Colonic mucosa (tissue), 4 donors: ENCODE measurements at places on chromosomes 13 and 19.
A peak's percentile ranks its signal among the peaks of the same experiment; 100 is the strongest.

GRCh38 chr13:108858676-108859075 lies 229.3 kb downstream of the MYO16 start:
- DNase-seq: no peak

DNA sequence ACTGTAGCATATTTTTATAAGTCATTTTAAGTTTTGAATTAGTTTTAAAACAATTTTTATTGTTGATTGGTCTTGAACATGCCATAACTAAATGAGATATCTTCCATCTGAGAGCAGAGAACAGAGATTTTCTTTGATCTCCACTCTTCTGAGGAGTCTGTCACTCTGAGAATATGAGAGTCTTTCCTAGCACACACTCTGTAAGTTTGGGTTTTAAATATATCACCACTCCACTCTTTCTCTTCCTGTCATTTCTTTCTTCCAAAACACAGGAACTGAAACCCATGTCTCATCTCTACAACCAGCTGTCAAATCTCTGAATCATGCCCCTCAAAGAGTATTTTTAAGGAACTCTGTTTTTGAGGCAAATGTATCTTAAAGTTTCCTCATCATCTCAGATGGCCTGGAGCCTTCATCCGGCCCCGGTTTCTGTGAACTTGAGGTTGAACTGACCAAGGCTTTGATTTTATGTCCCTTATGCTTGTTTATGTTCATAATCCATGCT lies 698.2 kb upstream of the SGCG start:
- no peak for DNase-seq

DNA sequence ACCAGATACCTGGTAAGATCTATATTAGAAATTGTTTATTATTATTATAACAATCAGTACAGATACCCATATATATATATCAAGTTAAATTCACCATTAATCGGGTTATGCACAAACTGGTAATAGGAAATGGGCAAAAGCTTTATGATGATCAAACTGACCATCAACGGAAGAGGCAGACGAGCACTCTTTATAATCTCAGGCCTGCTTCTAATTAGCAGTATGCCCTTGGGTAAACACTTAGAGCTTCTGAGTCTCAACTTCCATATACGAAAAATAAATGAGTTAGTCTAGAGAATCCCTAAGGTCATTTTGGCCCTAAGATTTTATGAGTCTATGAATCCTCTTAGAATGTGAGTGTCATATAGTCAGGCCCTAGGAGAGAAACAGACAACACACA lies 710.9 kb downstream of the PCDH9 start:
- DNase-seq: no peak

DNA sequence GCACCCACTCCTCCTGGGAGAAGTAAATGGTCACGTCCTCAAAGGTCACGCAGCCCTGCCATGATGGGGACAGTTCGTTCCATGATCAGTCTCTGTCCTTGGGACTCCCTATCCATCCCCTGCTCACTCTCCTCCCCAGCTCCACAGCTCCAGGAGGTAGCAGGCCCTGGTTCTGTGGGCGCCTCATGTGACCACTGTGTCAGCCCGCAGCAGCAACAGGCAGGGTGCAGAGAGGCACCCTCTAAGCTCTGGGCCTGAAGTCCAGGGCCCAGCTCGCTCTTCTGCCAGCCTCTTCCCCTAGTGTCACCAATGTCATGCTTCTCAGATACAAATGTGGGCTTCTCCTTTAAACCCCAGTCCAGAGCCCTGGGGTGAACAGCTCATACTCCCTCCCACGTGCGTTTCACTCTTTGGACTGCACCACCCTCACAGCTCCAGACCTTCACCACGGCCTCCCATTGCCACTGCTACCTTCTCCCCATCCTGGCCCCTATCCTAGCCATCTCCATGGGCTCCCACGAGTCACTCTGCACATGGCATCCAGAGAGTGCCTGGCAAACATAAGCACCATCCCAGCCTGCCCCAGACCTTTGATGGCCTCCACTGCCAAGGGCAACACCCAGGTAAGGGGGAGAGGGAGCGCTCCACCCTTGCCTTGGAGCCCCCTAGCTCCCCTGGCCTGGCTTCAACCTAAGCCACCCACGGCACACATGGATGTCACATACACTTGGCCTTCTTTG lies 2.9 kb downstream of the ZNF792 start:
- no peak for DNase-seq

GRCh38 chr19:6250024-6250615 lies 29.7 kb downstream of the MLLT1 start:
- DNase-seq: no peak

DNA sequence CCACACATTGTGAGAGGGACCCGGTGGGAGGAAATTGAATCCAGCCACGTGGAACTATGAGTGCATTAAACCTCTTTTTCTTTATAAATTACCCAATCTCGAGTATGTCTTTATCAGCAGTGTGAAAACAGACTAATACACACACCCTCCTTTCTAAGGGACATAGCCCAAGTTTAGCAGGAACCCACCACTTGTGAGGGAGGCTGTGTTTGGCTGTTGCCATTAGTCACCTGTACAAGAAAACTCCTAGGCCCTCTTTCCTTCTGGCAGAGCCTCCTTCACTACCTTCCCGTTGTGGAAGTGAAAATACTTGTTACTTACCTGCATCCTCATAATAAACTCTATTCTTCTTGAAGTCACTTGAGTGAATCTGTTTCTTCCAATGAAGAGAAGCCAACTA lies 76.3 kb upstream of the FARP1 start:
- DNase-seq: no peak

DNA sequence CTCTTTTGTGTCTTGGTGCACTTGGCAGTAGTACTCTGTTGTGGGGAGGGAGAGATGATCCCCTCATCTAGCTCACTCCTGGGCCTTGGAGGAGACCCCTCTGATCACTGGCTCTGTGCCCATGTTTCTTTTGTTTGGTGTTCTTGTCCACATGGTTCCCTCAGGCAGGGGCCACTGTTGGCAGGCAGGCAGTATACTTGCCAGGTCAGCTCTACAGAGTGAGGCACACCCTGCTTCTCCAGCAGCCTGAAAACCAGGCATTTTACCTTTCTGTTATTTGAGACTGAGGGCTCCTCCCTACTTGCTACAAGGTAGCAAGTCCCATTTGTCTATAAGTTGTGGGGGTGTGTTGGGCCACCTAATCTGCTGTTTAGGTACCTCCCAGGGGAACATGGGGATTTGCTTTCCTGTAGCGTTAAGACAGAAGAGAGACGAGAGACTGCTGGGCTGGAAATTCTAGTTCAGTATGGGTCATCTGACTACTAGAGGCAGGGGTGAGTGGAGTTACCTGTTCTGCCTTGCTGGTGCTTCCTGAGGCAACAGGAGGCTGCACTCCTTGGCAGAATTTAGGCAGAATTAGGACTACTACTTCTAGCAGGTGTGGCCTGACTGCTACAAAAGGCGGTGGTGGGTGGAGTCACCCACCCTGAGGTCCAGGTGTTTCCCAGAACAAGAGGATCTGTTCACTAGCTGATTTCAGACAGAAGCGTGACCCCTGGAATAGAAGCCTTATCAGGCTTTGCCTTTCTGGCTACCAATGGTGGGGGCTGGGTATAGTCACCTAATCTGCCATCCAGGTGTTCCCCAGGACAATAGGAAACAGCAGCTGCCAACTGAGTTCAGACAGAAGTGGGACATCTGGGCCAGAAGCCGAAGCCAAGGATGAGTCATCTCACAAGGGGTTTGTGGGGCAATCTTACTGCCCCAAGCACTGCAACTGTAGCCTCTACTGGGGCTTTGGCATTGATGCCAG lies 843.0 kb upstream of the ATXN8OS start:
- no peak for DNase-seq

GRCh38 chr13:104937881-104938280 lies 1597.6 kb downstream of the EFNB2 start:
- DNase-seq: no peak

GRCh38 chr13:37656247-37656940 lies 57.8 kb upstream of the POSTN start:
- DNase-seq: no peak

GRCh38 chr13:49641801-49642291 lies 13.5 kb downstream of the ARL11 start:
- peak; percentile 32 for DNase-seq

DNA sequence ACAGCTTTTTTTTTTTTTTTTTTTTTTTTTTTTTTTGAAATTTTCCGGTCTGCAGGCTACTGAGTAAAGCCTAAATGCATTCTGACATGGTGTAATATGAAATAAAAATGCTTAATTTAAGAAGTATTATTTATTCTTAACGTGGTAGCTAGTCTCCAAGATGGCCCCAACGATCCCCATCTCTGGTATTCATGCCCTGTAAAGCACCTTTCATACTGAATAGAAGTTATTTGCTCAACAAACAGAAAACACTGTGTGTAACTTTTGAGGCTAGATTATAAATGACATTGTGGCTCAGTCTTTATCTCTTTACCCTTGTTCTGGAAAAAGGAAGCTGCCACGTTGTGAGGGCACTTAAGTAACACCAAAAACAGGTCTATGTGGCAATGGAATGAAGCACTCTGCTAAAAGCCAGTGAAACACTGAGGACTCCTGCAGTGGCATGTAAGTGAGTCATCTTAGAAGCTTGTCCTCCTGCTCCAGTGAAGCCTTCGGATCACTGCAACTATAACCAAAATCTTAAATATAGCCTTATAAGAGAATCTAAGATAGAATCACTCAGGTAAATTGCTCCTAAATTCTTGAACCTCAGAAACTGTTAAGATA lies 128.7 kb downstream of the UGGT2 start:
- no peak for DNase-seq

DNA sequence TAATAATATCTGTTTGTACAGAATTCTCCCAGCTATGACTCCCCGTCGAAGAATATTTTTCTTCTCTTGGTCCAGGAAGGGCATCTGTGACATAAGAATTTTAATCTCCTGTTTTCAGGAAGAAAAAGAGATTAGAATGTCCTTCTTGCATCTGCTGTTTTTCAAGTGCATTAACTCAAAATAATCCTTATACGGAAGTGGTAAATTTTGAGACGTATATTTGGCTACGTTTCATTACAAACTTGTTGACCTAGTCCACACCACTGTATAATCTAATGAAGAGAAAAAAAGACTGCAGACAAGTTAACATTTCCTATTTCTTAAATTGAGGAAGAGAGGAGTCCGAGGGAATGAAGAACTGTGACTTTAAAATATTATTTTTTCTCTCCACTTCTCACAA lies 959.9 kb downstream of the DIAPH3 start:
- DNase-seq: no peak

GRCh38 chr19:7903244-7904073 lies at the start of gene MAP2K7:
Gene MAP2K7, plus strand, starts transcription at chr19:7903877. Its CDS starts 68 bp downstream, at chr19:7903945.
- peak; percentile 100 for DNase-seq

- no peak for DNase-seq
These were observed 198.7 kb downstream of the KCTD12 start for GRCh38 chr13:76687467-76687866.

- DNase-seq: no peak
These were observed 10.9 kb downstream of the SLC46A3 start for GRCh38 chr13:28707629-28708427.

DNA sequence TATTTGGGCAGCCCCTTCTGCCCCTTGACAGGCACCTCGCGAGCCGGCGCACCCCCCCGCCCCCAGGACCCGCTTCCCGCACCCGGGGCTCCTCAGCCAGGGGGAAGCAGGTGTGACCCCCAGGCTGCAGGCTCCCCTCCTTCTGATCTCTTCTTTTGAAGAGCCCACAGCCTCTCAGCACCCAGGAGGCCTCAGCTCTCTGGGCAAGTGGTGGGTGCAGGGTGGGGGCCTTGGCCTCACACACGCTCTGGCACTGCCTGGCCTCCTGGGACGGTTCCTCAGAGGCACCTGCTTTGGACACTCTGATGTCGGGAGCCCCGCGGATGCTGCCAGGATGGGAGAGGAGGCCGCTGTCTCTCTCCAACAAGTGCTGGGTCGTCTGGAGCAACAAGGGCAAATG lies 1.5 kb upstream of the C13orf46 start:
- DNase-seq: no peak

- DNase-seq: no peak
These were observed 17.0 kb downstream of the EPS8L1 start for GRCh38 chr19:55092423-55093318.

GRCh38 chr19:48724796-48725753 lies 5.5 kb upstream of the MAMSTR start:
- peak; percentile 66 for DNase-seq

GRCh38 chr19:18264137-18264854 lies 10.0 kb downstream of the IQCN start:
- DNase-seq: no peak

GRCh38 chr13:112900691-112901091 lies 68.3 kb upstream of the MCF2L start:
- no peak for DNase-seq

DNA sequence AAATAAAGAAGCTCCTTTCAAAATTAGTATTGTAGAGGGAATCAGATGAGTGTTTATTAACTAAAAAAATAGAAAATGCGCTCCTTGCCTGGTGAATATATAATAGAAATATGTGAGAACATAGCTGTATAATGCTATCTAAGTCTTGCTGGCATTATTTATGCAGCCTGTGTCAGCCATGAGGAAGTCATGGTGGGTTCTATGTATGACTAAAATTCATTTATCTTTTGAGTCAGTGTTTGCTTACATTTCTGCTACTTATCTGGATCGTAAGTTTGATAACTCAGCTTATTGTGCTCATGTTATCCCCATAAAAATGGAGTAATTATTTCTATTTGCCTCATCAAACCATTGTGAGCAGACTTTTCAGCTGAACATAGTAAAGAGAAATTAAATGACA lies 449.3 kb downstream of the OXGR1 start:
- DNase-seq: no peak

DNA sequence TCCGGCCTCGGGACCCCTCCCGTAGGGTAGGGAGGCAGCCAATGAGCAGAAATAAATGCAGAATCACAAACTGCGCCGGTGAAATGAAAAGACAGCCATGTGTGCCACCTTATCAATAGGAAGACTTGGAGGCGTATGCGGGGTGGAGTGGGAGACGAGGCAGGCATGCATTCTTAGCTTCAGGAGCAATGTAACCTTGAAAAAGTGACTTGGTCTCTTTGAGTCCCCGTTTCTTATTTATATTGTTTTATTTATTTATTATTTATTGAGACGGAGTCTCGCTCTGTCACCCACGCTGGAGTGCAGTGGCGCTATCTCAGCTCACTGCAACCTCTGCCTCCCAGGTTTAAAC lies 16.0 kb downstream of the SSC5D start:
- DNase-seq: no peak

DNA sequence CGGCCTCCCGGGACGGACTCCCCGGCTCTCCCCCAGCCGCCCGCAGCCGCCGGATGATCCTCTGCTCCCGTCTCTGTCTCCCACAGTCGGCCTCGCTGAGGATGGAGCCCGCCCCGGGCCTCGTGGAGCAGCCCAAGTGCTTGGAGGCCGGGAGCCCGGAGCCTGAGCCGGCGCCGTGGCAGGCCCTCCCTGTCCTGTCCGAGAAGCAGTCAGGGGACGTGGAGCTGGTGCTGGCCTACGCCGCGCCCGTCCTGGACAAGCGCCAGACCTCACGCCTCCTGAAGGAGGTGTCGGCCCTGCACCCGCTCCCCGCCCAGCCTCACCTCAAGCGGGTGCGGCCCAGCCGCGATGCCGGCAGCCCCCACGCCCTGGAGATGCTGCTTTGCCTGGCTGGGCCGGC lies 6.8 kb downstream of the ADAT3 start:
- DNase-seq: peak; percentile 93

GRCh38 chr13:68713394-68713793 lies 1394.2 kb upstream of the ATXN8OS start:
- DNase-seq: no peak

- DNase-seq: no peak
These were observed 10.4 kb downstream of the GJB2 start for GRCh38 chr13:20182231-20182846.
